ENCODE measurements at places on chromosomes 12 and 14. TPM values are rescaled to one million over a fixed set of nuclear protein-coding genes. Genes with fewer than 3 reads are reported as not detected.

The CMKLR1 gene
- 6.3 TPM for total RNA-seq

The DDN gene
- total RNA-seq: not detected

The KRT71 gene
- total RNA-seq: not detected

The CCDC184 gene
- not detected for total RNA-seq

The DENND5B gene
- 57.5 TPM for total RNA-seq

The SNRPF gene
- 6.1 TPM for total RNA-seq

The SGPP1 gene
- 21.5 TPM for total RNA-seq

The GLIPR1L1 gene
- not detected for total RNA-seq

The TCL1A gene
- total RNA-seq: not detected

The AKAP6 gene
- total RNA-seq: 7.6 TPM
